T-helper 2 cell (primary cell): ENCODE measurements at places on chromosomes 5 and 9.

DNA sequence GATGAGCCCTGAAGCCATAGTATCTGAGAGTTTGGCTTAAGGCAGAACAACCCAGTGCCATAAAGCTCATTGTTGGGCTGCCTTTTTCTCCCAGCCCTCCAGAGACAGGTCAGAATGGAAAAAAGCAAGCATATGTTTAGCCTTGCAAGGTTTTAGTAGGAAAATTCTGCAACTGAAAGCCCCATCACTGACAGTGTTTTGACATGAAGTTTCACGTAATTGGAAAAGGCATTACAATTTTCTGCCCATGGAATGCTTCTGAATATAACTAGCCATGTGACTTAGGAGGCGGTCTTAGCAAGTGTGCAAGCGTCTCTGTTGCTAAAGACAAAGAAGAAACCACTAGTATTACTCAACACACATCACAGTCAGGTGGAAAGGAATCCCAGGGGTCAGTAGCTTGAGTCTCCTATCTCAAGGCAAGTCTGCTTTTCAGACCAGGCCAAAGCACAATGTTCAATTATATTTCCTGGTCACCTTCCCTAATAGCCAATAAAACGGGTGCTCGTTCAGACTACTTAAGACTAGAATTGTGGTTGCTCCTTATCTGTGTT, 117.6 kb downstream of the CARTPT start:
- DNase-seq, result no peak

DNA sequence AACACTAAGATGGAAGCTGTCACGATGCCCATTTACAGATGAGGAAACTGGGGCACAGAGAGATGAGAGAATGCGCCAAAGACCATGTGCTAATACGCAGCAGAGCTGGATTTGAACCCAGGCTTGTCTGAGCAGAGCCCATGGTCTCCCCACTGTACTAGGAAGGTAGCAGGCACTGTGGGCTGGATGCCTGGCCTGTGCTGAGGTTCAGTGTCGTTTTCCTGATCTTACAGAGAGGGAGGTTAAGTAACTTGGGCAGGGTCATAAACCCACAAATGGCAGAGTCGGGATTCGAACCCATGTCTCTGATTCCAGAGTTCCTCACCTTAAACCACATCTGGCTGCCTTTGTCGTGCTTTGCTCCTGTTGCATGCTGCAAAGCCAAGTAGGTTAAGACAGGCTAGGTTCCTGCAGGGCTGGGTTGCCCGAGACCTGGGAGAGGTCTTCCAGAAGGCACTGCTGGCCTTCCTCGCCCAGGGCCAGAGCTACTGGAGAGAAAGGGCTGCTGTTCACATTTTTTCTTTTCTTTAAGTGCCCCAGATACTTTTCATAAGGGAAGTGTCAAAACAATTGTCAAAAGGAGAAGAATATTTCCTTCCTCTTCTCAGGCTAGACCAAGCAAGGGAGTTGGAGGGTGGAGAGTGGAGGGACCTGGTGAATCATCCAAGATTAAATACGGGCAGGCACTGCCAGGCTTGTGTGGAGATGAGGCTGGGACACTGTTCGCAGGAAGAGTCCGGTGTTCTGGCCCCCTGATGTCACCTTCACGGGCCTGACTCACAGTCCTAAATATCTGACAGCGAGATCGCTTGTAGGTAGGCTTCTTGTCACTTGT, 3.2 kb downstream of the NEK6 start:
- no peak for DNase-seq

GRCh38 chr5:135697251-135697958, 118.6 kb upstream of the CXCL14 start:
- no peak for DNase-seq

GRCh38 chr5:65084795-65085515, 316.2 kb downstream of the CWC27 start:
- DNase-seq, result no peak

- DNase-seq, result no peak
Measured at GRCh38 chr9:14365670-14366069, 51.7 kb upstream of the NFIB start.

DNA sequence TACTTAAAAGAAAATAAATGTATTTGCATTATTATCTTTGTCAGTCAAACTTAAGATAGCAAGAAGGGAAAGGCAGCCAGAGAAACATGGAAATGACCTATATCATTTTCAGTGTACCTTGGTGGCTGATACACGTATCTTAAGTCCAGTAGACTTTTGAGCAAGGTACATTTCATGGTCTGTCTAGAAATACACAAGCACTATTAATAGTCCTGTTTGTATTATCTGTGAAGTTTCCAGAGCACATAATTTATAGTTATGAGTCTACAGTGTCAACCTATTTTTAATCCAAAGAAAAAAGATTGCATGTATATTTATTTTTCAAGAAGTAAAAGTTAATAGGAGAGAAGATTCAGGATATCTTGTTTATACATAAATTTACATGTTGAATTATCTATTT, 95.7 kb downstream of the IZUMO3 start:
- no peak for DNase-seq

GRCh38 chr5:177020033-177020432, 2.5 kb upstream of the ZNF346 start:
- no peak for DNase-seq

- no peak for DNase-seq
Measured at GRCh38 chr5:73966451-73966850, 340.5 kb downstream of the ARHGEF28 start.

- DNase-seq, result no peak
Measured at GRCh38 chr9:25752398-25752797, 74.2 kb upstream of the TUSC1 start.

GRCh38 chr5:38931731-38932130, 85.9 kb downstream of the OSMR start:
- no peak for DNase-seq
